ENCODE measurements at places on chromosomes 4 and X.

DNA sequence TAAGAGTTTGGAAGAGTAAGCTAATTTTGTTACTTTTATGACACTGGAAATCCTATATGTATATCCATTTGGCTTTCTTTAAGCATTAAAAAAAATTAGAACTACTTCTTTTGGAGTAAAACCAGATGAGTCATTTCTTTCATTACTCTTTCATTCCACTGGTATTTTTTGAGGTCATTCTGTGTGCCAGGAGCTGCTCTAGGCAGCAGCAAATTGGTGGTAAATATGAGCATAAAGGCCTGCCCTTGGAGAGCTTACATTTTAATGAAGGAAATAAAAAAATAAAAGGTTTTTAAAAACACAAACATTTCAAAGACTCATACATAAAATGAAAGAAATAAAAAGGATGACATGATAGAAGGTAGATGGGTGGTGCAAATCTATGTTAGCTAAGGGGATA is 37.4 kb downstream of the MID1 start:
- no peak for DNase-seq

DNA sequence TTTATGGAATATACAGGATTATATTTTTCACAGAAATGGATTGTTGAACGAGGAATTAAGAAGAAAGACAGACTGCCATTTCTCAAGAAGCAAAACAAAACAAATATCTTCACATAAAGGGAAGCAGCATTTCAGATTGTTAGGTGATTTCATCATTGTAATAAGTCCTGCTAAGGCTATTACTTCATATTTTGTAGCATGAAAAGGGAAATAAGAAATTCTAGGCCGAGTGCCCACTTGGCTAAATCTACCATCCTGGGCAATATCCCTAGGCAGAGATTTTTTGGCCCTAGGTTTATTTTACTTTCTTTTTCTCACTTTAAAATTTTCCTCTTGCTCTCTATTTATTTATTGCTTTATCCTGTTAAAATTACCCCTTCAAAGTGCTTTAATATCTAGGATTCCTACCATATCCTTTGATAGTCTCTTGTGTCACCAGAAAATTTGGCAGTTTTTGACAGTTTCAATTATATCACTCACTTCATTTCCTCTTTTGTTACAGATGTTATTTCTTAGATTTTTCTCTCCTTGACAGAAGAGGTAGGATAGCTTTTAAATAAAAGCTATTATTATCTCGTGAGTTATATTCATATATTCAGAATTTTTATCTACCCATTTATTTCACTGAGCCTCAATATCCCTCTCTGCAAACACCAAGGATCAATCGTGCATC is 142.3 kb downstream of the PDGFC start:
- no peak for DNase-seq

GRCh38 chr4:157170321-157170720 is 50.2 kb upstream of the GRIA2 start:
- no peak for DNase-seq

- DNase-seq = no peak
These were observed 118.2 kb downstream of the GRID2 start for GRCh38 chr4:92421920-92422319.

DNA sequence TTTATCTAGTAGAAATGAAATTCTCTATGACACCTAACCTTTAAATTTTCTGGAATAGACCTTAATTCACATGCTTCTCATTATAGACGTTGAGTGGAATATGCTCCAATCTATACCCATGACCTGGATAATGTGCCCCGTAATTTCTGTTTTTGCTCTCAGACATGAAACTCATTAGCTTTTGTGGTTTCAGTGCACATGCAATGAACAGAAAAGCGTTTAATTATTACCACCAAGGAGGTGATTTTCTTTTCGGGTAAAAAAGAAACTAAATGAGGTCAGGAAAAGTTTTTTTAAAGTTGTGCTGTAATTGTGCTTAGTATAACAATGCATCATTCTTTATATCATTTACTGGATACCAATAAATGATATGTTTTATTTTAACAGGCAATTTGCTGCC is 1703.9 kb upstream of the TENM3 start:
- no peak for DNase-seq

DNA sequence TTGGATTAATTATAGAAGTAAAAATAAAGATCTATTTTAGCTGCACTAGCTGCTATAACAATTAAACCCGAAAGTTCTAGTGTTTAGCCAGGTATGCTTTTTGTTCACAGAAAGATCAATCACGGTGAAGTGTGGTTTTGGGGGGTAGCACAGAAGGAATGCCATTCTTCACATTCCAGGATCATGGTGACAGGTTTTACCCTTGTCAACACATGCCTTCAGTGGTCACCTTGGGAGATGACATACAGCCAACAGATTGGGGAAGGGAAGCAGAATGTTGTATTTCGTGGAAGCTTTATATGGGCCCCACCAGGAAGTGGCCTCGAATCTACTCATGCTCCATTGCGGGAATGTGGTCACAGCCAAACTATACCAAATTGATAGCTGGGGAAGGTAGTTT is 753.6 kb downstream of the RAPGEF2 start:
- DNase-seq = no peak

GRCh38 chr4:92506933-92507332 is 203.2 kb downstream of the GRID2 start:
- DNase-seq = no peak

GRCh38 chr4:151703401-151703800 is 57.4 kb downstream of the GATB start:
- no peak for DNase-seq

- no peak for DNase-seq
These were observed 35.0 kb upstream of the PLA2G12A start for GRCh38 chr4:109764789-109765402.

DNA sequence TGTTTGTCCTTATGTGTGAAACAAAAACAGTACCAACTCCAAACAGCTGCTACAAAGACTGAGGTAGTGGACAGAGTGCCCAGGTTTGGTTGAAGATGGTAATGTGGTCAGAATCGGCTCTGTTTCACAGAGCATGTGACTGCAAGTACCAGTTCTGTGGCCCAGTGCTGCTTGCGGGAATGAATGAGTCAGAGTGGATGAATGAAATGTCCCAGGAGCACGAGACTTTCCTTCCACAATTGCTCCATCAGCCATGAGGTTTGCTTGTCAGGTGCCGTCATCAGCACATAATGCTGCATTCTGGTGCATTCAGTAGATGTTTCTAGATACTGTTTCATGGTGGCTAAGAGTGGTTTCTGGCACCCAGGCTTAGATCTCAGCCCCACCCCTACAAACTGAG is 84.2 kb downstream of the GPR143 start:
- DNase-seq = no peak

GRCh38 chr4:40550948-40551462 is 78.7 kb downstream of the RBM47 start:
- DNase-seq = peak; percentile 77
